ENCODE measurements at places on chromosomes 6 and 20.

DNA sequence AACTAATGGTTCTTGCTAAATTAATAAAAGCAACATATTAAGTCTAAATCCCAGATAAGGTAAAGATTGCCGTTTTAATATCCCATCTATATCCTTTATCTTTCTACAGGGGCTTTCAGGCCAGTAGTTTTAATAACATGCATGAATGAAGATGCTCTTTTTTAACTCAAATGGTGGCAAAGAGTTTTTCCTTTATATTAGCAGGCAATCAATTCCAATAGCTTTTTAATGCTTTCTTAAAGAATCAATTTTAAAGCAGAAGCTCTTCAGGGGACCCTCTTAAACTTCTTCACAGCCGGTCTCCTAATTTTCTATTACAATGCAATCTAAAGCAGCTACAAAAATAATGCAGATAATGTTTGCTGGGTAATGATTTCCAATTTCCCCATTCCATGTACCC is 107.8 kb upstream of the HS3ST5 start:
- DNase-seq: no peak

- no peak for DNase-seq
Measured at GRCh38 chr20:35617397-35618262, 2.0 kb downstream of the SPAG4 start.

DNA sequence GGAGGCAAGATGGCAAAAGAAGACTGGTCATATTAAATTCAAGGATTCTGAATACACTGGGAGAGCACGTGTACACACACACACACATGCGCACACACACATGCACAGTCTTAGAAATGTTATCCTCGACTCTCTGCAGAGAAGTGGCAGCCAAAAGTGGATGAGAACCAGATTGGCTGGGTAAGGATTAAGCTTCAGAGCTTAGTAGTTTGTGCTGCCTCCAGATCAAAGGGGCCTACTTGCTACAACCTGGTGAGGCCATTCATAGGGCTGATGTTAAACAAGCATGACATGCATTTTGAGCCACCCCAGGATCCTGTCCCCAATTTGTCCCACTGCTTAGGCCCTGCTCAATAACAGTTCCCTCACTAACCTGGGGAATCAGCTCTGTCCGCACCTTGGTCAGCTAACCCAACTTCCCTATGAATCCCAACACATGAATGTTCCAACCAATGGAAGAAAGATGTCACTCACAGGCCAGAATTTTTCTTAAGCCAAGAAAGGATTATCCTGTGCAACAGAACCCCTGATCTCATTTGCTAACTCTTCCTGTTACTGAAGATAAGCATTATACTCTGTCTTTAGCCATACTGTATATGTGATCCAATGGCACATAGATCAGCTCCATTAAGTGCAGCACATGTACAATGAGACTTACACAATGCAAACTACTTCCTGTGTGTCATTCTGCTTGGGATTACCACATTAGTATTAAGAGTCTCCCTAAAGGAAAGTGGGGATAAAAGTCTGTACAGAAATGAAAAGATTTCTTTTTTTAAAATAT is 31.0 kb downstream of the TOMM6 start:
- no peak for DNase-seq

- DNase-seq: no peak
Measured at GRCh38 chr6:30500421-30501355, 11.4 kb downstream of the HLA-E start.

DNA sequence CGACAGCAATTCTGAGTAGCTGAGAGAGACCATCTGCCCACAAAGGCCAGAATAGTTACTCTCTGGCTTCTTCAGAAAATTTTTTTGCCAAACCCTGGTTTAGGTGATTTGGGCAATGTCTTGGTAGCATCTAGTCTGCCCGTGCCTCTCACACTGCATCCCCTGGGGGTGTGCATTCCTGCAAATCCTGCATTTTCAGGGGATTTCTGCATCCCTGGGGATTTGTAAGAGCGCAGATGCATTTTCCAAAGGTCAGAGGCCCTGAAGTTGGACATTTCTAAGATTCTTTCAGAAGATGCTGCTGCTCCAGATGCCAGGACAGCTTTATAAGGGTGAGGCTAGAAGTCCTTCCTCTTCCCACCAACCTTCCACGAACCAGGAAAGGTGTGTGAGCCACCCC is 4.0 kb downstream of the CST9 start:
- DNase-seq: no peak

DNA sequence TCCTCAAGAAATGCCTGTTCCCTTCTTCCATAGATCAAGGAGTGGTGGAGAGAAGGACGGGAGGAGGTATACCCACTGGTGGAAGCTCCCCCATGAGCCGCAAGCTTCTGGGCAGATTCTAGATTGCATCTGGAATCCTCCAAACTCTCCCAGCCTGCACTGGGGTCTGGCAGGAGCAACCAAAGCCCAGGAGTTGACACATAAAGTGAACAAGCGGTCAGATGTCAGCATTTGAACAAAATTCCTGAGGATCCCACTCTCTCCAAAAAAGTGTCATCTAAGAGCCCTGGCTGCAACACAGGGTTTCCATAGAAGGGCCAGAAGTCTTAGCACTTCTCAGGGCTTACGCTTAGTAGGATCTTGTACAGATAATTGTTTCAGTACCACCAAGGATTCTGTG is 88.2 kb downstream of the KCNB1 start:
- DNase-seq: no peak

- no peak for DNase-seq
Measured at GRCh38 chr6:126537061-126537816, 197.3 kb downstream of the CENPW start.

GRCh38 chr6:1406306-1407072 is 17.1 kb downstream of the FOXF2 start:
- no peak for DNase-seq

DNA sequence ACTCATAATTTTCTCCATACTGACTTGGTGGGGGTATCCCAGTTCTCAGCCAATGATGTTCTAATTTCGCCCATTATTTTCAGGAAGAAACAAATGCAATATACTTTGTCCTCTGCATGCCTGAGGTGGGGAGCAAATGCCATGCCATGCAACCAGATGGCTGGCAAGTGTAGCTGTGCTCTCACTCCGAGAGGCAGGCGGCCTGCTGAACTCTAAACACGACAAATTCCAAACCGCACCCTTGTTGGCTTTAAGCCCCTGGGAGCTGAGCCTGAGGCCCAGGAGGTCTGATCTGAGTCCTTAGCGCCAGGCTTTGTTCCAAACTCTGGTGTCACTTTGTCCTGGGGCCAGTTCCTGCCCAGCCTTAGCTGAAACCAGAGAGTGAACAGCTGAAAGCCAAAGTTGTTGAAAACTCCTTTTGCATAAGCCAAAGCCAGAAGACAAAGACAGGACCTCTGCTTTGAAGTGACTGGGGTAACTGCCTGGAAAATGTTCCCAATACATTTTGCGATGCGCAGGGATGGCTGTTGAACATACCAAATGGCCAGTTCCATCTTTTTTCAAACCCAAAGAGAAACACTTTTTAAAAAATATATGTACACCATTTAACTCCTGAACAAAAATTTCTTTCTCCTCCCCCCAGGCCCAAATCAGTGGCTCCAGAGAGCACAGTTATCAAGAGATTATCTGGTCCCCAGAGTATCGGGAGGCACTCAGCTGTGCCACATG is 46.2 kb downstream of the TTI1 start:
- DNase-seq: peak; percentile 35

DNA sequence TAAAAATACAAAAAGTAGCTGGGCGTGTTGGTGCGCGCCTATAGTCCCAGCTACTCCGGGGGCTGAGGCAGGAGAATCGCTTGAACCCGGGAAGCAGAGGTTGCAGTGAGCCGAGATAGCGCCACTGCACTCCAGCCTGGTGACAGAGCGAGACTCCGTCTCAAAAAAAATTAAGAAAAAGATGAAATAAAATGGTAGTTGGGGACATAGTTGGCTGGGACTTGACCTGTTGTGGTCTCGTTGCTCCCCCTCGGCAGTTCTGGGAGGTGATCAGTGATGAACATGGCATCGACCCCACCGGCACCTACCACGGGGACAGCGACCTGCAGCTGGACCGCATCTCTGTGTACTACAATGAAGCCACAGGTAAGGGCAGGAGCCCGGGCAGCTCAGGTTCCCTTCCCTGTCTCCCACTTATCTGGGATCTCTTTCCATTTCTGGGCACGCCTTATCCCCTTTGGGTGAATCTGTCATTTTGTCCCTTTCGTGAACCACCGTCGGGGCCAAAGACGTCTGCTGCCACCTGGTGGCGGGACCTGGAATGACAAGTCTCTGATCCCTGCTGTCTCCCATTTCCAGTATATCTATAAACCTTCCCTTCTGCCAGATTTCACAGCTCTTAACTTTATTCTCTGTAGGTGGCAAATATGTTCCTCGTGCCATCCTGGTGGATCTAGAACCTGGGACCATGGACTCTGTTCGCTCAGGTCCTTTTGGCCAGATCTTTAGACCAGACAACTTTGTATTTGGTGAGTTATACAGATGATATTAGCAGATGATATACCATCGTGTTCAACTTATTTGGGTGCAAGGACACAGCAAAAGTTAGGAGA is 2.3 kb downstream of the TUBB start:
- peak; percentile 66 for DNase-seq

GRCh38 chr6:133590196-133590595 is 298.7 kb upstream of the TCF21 start:
- DNase-seq: no peak

- no peak for DNase-seq
Measured at GRCh38 chr20:31560746-31561598, 44.1 kb upstream of the ID1 start.

DNA sequence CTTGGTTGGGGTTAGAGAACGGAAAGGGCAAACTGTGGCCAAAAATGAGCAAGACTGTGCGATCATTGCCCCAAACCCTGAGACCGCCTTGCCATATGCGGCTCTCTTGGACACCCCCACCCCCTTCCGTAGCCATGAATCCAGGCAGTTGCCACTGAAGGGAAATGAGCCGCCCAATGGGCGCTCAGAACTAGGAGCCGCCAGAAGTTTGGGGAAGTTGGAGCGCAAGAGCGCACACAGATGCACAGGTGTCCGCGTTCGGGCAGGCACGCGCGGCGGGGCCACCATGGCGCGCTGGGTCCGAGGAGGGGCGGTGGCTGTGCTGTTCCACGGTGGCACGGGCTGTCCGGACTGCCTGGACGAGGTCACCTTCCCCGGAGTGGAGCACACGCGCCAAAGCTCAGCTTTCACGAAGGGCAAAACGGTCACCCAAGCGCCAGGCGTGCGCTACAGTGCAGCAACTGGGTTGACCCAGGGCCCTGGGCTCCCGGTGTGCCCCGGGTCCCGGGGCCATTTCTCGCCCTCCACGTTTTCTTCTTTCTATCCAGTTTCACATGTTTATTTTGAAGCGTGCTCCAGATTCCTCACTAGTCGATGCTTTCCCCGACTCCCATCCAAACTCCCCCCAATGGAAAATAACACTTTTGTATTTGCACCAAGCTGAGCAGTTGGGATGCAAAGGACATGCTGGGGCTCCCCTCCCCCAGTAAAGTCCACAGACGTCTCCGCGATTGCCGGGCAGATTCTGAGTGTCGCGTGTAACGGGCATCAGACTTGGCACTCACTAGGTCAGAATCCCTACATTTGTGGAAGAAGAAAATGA is 906 bp upstream of the PDE10A start:
- DNase-seq: no peak

DNA sequence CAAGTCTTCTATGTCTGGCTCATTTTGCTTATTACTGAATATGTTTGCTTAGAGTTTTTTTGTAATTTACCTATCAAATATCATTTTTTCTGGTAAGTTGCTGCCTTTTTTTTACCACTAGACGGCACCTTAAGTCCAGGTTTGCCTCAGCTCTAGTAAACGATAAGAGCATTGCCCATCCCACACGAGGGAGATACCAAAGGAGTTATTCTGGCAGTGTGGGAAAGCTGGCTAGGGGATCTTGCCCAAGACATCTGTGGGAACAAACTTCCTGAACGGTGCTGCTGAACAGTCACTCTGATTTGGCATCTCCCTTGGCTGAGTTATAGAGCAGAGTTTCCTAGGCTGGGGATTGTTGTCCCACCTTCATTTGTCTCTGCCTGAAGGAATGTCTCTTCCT is 306.4 kb downstream of the COL12A1 start:
- no peak for DNase-seq

GRCh38 chr6:63573899-63574553 is 1.7 kb downstream of the LOC128125822 start:
- no peak for DNase-seq

GRCh38 chr6:5468586-5468985 is 207.3 kb downstream of the FARS2 start:
- no peak for DNase-seq

GRCh38 chr20:17992847-17993513 is 24.2 kb downstream of the MGME1 start:
- DNase-seq: no peak

- no peak for DNase-seq
Measured at GRCh38 chr6:140979642-140980091, 1153.1 kb upstream of the GJE1 start.

- DNase-seq: no peak
Measured at GRCh38 chr6:167748458-167749379, 78.0 kb upstream of the AFDN start.

GRCh38 chr6:118168421-118168820 is 261.4 kb downstream of the SLC35F1 start:
- no peak for DNase-seq

DNA sequence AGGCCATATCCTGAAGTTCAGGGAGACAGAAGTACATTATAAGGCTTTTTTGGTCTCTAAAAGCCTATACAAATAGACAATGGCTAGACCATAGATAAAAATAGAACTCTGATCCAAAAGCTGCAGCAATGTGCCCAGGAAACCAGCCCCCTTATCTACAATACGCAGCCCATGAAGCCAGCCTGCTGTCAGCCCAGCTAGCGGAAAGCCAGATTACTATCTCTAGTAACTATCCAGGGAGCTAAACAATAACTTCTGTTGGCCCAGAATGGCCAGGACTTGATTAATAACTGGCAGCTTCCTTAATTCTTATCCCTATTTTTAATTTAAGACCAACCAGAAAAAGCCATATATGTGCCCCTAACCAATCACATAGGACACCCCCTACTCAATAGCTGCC is 160.4 kb upstream of the SMLR1 start:
- no peak for DNase-seq

GRCh38 chr6:80690551-80691131 is 584.2 kb downstream of the BCKDHB start:
- no peak for DNase-seq

GRCh38 chr20:774660-775057 is 6.4 kb upstream of the SLC52A3 start:
- no peak for DNase-seq

- DNase-seq: no peak
Measured at GRCh38 chr6:3759646-3760232, 8.2 kb upstream of the PXDC1 start.

GRCh38 chr20:37356387-37356786 is 10.4 kb downstream of the SRC start:
- peak; percentile 49 for DNase-seq

DNA sequence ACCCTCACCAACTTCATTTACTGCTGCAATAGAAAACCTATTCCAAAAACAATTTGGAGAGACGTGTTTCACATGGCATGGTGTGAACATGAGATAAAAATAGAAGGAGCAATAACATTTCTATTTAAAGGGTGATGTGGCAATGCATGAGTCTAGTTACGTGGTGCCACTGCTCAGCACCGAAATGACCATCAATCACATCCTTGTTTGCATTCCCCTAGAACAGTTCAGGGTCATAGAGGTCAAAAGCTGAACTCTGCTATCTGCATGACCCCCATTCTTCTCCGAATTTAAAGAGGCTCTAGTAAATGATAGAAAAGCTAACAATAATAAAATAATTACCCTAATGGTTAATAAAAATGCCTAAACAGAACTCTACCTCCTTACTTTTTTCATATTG is 29.5 kb downstream of the ROS1 start:
- no peak for DNase-seq

GRCh38 chr20:15346657-15347280 is 1009.4 kb upstream of the FLRT3 start:
- DNase-seq: no peak

GRCh38 chr20:18279242-18279641 is 9.1 kb upstream of the ZNF133 start:
- DNase-seq: no peak

Measured in hippocampal formation (tissue), 2 donors.